ENCODE measurements at places on chromosomes 7 and 10.

DNA sequence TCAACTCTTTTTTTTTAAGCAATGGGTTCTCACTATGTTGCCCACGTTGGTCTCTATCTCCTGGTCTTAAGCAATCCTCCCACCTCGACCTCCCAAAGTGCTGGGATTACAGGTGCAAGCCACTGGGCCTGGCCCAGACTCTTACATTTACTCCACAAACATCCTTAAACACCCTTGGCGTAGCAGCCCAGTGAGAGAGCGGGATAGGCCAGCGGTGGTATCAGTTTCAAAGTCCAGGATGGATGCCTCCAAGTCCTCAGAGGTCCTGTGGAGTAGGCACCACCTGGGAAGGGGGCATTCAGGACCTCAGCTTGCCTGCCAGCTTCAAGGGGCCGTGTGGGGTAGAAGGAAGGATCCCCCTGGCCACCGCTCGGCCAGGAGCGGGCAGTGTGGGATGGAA lies 18.1 kb upstream of the VPS37D start:
- DNase-seq, result no peak

- no peak for DNase-seq
These were observed 221.3 kb downstream of the POU6F2 start for GRCh38 chr7:39199006-39199405.

DNA sequence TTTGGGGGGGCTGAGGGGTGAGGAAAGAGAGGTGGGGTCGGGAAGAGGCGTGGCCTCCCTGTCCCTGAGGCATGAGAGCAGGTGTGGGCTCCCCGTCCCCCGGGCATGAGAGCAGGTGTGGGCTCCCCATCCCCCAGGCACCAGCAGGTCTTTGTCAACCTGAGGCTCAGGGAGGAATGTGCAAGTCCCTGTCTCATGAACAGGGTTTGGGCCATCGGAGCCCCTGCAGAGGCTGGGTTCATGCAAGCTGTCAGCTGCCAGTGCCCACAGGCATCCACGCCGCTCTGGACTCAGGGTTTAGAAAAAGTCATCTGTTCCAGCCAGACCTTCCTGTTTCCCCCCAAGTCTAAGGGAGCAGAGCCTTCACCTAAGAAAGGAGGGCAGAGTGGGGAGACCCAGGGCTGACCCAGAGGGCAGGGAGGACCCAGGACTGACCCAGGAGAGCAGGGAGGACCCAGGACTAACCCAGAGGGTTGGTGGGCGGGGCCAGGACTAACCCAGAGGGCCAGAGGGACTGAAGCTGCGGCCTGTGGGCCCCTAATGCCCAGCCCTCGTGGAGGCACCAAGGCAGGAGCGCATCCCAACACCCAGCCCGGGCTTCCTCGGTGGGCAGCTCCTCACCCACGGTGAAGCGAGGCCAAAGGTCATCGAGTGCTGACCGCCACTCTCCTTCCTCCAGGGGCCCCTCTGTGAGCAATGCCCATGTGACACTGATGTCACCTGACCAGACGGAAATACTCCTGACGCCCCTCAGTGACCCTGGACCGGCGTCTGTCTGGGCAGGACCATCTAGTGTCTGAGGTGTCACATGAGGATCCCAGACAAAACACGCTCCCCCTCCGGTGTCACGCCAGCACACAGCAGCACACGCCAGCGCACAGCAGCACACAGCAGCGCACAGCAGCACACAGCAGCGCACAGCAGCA lies 28.9 kb upstream of the GPR146 start:
- no peak for DNase-seq

- DNase-seq, result no peak
These were observed 1.8 kb downstream of the IGFBP3 start for GRCh38 chr7:45919231-45919784.

DNA sequence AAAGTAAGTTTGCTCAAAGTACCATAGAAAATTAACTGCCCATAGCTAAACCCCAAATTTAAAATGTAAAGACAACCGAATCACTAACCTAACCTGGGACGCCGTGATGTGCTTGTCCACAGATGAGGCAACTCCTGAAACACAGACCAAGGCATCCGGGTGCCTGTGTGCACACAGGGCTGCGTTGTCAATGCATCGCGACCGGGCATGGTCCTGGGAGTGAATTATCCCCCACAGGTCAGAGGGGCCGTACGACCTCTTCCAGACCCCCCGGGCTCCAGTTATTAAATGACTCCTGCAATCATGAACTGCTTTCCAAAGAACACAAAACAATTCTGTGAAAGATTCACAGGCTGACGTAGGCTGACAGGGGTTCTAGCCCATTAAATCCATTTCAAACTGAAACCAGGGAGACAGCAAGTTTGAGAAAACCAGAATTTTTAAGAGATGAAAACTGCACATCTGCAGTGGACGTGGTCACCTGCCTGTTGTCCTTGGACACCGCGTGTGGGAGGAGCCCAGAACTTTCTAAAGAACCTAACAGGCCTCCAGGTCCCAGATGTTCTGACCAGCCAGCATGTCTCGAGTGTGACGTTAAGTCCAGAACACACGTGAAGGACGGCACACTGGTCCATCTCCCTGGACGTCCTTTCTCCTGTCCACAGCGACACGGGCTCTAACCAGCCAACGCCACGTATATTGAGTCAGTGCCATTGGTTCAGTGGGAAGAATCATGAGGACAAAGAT lies 297.8 kb downstream of the DNAJB6 start:
- no peak for DNase-seq

DNA sequence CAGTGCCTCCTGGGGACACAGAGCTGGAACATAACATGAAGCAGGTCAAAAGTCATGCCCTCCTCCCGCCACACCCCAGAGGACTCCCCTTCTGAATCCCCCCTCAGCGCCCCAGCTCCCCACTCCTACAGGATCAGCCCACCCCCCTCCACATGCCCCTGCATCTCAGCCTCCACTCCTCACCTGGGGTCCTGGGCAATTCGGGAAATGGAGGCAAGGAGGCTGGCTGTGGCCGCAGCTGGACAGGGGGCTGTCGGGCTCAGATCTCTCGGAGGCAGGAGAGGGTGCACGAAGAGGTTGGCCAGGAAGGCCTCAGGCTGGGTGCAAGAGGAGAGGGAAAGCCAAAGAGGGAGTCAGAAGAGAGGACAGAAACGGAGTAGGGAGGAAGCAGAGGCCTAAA lies 7.8 kb downstream of the ATG9B start:
- DNase-seq, result no peak

GRCh38 chr10:47287365-47287802 lies 12.6 kb upstream of the GDF10 start:
- DNase-seq, result no peak

DNA sequence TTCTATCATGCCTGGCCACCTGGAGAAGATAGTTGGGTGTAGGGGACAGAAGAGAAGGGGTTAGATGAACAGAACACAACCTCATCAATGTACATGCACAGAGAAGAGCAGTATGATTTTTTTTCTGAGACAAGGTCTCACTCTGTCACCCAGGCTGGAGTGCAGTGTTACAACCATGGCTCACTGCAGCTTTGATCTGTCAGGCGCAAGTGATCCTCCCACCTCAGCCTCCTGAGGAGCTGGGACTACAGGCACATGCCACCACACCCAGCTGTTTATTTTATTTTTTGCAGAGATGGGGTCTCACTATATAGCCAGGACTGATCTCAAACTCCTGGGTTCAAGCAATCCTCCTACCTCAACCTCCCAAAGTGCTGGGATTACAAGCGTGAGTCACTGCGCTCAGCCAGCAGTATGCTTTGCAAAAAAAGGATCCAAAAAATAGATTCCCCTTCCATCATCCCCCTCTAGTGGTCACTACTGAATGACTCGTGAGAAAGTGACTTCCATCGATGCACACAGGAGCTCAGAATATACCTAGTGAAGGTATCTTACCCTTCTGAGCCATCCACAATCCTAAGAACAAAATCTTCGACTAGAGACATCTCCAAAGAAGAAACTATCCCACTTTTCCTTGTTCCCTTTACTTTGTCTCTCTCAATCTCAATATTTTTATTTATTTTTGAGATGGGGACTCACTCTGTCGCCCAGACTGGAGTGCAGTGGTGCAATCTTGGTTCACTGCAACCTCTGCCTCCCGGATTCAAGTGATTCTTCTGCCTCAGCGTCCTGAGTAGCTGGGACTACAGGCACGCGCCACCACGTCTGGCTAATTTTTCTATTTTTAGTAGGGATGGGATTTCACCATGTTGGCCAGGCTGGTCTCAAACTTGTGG lies 21.0 kb downstream of the ZCWPW1 start:
- DNase-seq, result peak; percentile 69

- DNase-seq, result no peak
These were observed 28.4 kb upstream of the RAPGEF5 start for GRCh38 chr7:22385326-22385725.

DNA sequence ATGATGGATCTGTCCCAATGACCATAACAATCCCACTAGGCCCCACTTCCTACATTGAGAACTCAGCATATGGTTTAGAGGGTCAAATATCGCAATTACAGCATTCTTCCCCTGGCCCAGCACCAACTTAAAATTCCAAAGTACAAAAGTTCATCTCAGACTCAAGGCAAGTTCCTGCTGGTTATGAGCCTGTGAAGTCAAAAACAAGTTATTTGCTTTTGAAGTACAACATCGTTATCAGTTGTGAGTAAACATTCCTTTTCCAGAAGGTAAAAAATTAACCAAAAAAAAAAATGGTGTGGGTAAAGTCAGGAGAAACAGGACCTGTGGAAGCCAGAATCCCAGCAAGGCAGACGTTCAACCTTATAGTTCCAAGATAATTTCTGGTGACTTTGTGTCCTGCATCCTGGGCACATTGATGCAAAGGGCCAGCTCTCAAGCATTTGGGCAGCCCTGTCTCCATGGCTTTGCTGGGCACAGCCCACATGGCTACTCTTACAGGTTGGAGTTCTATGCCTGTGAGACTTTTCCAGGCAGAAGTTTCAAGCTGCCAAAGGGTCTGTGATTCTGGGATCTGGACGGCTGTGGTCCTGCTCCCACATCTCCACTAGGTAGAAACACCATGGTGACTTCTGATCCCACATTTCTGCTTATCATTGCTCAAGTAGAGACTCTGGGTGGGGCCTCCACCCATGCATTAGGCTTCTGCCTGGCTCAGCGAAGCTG lies 37.5 kb downstream of the AKR1C8 start:
- no peak for DNase-seq

DNA sequence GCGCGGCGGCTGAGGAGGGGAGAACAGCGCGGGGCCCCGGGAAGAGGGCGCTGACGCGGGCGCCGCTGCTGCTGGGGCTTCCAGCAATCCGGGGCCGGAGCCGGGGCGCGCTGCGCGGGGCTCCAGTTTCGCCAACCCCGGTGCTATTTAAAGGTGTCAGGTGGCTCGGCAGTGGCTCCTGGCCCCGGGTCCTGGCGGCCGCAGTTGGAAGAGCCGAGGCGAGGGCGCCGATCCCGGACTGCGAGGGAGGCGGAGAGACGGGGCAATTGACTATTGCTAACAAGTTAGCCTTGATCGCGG lies 347 bp downstream of the LBX1 start:
- no peak for DNase-seq
